T-cell (primary cell): ENCODE measurements at places on chromosomes 2 and 18.

DNA sequence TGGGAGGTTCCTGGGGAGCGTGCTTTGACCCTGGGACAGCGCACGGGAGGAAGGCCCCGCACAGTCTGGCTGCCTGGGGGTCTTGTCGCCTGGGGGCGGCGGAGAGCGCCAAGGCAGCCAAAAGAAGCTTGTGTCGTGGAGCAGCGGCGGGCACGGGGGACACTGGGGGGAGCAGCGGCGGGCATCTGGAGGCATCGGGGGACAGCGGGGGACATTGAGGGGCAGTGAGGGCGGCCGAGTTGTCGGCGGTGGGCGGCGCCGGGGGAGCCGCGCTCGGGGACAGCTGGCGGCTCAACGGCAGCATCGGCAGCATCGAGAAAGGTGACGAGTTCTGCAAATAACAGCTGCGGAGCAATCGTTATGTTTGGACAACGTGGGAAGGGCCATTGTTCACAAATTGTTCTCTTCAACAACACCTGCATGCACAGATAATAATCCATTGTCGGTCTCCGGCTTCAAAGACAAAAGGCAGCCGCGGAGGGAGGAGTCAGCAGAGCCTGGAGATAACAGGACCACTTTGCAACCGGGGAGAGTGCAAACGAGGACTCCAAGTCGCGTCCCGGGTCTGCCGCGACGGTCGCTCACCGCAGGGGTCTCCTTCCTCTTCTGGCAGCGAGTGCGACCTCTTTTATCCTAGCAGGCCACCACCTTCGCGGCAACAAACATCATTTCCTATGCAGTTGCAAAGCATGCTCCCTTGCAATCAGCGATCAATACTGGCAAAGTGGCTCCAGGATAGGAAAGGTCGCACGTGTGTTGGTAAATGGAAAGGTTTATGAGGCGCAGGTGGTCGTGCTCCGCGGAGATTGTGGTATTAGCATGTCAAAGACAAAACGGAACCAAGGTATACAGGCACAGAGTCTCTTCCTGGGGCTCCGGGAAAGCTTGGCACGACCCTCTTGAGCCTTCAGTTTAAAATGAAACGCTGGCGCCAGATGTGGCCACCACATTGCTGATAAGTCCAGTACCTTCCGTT lies 132.3 kb upstream of the DLX2 start:
- peak overlapping the region; percentile 85 for H3K4me3 ChIP-seq
- peaks cover 24% of the 10 kb centered on the region for H3K27me3 ChIP-seq
- H3K4me1 ChIP-seq: peaks cover 17% of the 10 kb centered on the region
- peak; percentile 24 for DNase-seq

GRCh38 chr2:3652896-3653625 lies 4.9 kb upstream of the ALLC start:
- H3K27ac ChIP-seq: no peak overlapping the region
- H3K36me3 ChIP-seq: no peaks in the 10 kb centered on the region
- peaks cover 17% of the 10 kb centered on the region for H3K4me1 ChIP-seq
- H3K27me3 ChIP-seq: no peaks in the 10 kb centered on the region

DNA sequence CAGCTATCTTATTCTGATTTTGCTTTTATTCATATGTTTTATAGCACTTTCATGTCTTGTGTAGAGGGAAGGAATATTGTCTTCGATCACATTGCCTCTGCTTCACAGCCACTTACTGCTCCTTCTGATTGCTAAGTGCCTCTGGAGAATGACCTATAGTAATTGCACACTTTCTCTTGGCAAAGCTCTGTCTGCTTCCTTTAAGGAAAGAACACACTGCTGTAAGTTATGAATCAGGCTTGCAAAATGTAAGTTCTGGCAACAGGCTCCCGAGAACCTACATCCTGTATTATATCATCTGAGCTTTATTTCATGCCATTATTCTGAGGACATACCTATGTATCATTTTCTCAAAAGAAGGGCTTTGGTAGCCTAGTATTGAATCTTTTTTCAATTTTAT lies 170.7 kb downstream of the ZNF804A start:
- no peak for DNase-seq
- no peaks in the 10 kb centered on the region for H3K4me1 ChIP-seq
- no peaks in the 10 kb centered on the region for H3K36me3 ChIP-seq
- H3K27ac ChIP-seq: no peak overlapping the region

DNA sequence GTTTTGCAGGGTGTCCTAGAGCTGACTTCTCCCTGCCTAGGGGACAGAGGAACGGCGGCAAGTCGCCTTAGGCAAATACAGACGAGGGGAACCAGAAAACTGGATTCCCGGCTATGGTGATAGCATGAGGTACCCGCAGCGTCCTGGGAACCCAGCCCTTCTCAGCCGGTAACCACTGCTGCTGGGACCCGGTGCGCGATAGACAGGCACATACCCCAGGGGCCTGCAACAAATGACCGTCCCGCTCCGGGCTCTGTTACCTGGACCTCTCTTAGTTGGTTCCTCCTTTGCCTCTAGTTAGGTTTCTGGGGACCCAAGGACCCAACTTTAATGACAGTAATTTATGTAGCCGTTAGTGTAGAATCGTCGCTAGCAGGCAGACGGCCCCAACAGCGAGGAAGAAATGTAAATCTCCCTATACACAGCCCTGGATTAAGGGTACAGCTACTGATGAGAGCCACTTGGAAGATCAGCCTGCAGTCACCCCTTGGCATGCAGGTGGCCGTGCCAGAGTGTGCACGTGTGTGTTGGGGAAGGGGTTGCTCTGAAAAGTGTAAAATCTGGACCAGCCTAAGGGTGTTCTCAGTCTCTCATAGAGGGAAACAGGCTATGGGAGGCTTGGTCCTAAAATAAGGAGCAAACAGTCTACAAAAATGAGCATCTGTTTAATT lies 819 bp upstream of the SERPINE2 start:
- no peaks in the 10 kb centered on the region for H3K27me3 ChIP-seq
- H3K4me1 ChIP-seq: peaks cover 14% of the 10 kb centered on the region
- no peak overlapping the region for H3K27ac ChIP-seq
- peak overlapping the region; percentile 33 for H3K4me3 ChIP-seq

DNA sequence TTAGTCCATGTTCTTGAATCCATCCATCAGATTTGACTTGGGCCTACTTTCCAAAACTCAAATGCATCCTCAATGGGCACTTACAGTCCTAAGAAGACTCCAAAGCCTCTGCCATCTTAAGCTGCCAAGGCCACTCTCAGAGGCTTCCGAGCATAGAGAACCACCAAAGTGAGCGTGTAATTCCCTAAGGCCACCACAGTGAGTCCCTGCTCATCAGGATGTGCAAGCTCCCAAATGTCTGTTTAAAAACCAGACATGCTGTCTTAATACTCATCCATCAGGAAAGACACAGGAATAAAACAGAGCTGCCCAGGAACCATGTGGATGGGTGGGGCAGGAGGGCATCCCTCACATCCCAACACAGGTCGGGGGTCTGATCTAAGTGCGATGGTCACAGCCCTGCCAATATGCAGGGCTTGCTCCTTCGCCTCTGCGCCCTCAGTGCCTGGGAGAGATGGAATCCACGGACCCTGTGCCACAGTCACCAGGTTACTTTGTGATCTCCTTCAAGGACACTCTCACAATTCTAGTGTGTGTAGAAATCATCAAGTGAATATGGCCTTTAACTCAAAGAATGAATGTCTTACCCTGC lies 80.4 kb downstream of the POLR1A start:
- no peak overlapping the region for H3K27ac ChIP-seq
- no peak for DNase-seq
- H3K27me3 ChIP-seq: no peaks in the 10 kb centered on the region
- H3K4me1 ChIP-seq: no peaks in the 10 kb centered on the region
